AG08395 (cell line): ENCODE measurements at places on chromosomes 3 and 15.

DNA sequence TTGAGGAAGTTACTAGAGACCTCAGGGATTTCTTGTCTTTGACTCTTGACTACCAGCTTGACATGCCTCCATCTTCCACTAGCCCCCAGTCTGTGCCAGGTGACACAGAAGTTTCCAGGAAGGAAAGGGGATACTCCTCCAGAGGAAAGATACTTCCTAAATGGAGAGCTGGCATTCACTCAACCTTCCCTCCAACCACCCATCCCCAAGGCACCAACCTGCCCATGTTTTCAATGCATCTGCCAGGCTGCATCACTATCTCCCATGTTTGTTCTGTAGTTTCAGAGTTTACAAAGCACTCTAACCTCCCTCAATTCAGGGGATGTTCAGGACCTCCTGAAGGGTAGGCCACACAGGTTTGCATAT, 198.4 kb upstream of the LPP start:
- no peak for DNase-seq

DNA sequence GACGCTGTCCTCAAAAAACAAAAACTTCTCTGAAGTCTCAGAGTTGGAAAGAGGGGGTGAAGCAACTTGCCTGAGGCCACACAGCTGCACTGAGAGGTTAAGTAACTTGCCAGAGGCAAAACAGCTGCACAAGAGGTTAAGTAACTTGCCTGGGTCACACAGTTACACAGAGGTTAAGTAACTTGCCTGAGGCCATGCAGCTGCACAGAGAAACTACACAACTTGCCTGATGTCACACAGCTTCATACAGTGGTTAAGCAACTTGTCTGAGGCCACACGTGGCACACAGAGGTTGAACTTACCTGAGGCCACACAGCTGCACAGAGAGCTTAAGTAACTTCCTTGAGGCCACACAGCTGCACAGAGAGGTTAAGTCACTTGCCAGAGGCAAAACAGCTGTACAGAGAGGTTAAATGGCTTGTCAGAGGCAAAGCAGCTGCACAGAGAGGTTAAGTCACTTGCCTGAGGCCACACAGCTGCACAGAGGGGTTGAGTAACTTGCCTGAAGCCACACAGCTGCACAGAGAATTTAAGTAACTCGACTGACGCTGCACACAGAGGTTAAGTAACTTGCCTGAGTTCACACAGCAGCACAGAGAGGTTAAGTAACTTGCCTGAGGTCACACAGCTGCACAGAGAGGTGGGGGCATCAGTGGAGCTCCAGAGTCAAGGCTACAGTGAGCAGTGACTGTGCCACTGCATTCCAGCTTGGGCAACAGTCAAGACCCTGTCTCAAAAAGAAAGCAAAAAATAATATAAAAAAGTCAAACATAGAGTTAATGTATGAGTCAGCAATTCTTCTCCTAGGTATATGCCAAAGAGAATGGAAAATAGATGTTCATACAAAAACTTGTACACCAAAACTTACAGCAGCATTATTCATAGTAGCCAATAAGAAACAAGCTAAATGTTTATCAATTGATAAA, 12.0 kb upstream of the ACAD9 start:
- no peak for DNase-seq

DNA sequence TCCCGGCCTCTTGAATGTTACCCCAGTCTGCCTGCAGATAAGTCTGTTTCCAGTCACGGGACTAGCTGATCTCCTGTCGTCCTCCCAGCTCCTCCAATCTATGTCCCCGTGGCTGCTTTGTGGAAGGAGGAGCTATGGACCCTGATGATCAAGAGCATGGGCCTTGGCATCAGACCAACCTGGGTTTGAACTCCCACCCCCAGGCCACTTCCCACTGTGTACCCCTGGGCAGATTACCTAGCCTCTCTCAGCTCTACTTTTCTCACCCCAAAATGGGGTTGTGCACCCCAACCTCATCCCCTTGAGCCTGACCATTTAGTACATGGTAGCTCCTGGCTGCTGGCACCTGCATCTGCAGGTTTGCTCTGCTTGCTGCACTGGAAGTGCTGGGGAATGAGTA, 55.8 kb downstream of the GASK1A start:
- DNase-seq, result no peak

GRCh38 chr3:2656806-2657777, 453.1 kb downstream of the IL5RA start:
- DNase-seq, result no peak

GRCh38 chr15:70411143-70411863, 313.6 kb upstream of the TLE3 start:
- no peak for DNase-seq
